ENCODE measurements at places on chromosomes 6 and 20. TPM values are rescaled to one million over a fixed set of nuclear protein-coding genes. Genes with fewer than 3 reads are reported as not detected.

Gene ATP9A
- 33.0 TPM for total RNA-seq

- no peak for DNase-seq
Observed at GRCh38 chr6:85749236-85749635, 106.5 kb upstream of the SYNCRIP start.

DNA sequence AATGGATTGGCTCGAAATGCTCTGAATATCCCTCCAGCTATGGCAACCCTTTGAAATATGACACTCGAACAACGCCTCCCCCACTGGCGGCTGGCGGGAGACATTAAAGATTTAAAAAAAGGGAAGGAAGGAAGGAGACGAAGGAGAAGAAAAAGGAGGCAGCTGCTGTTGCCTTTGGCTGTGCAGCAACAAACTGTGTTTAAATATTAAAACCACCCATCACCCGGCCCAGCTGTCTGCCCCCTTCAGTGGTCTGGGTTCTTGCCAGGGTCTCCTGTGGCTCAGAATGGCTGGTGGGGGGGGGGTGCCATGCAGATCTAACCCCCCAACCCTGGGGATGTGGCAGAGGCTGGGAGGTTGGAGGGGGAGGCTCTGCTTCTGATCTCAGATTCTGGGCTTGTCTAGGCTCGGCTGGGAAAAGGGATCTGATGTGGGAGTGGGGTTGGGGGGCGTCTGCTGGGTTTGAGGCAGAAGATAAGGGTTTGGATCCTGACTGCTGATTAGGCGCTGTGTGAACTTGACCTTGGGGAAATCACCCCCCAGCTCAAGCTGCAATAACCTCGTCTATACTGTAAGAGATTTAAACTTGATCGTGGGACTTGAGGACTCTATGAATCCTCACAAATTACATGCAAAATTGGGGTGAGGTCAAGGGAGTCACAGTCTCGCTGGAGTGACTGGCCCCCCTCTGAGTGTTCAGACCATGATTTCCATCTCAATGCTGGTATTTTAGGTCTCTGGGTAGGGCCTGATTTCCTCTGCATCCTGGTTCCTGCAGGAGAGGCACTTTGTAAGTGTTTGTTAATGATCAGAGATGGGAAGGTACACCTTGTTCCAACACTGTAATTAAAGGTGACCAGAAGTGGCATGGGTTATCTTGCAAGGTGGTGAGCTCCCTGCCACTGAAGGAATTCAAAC, 40.3 kb upstream of the BLCAP start:
- DNase-seq, result no peak

GRCh38 chr20:25057234-25058050, 497 bp downstream of the ACSS1 start:
- DNase-seq, result peak; percentile 40
